Right renal cortex interstitium (tissue), 3 donors: ENCODE measurements at places on chromosomes 11 and 22. TPM values are rescaled to one million over a fixed set of nuclear protein-coding genes. Genes with fewer than 3 reads are reported as not detected.

DNA sequence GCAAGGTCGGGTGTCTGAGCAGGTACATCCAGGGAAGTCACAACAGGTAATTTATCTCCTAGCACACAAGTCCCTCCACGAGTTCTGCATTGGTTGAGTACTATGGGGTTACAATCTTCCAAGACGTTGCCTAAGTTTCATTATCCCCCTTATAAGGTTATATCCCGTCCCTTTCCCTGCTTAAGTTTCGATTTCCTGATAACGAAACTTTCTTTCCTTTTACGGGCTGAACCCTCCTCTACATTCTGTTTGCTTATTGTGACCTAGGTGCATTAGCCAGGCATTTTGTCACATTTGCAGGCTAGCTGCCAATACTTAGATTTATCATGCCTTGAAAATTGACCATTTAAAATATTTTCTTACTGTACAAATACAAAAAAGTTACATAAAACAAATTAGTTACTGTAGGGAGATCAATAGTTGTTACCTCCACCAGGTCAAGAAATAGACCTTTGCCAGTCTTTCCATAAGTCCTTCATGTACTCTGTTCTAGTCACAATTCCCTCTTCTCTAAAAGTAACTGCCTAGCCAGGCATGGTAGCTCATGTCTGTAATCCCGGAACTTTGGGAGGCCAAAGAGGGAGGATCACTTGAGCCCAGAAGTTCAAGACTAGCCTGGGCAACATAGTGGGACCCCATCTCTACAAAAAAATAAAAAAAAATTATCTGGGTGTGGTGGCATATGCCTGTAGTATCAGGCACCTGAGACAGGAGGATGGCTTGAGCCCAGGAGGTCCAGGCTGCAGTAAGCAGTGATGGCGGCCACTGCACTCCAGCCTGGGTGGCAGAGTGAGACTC, 14.3 kb upstream of the PITPNB start:
- DNase-seq = no peak

The ENTHD1 gene
- not detected for polyA plus RNA-seq

The VSIG2 gene
- 4.4 TPM for polyA plus RNA-seq

GRCh38 chr11:46050003-46050461, 71.2 kb downstream of the PHF21A start:
- peak; percentile 21 for DNase-seq

GRCh38 chr11:106585061-106585460, 433.2 kb downstream of the GUCY1A2 start:
- DNase-seq = no peak

- DNase-seq = no peak
Observed at GRCh38 chr22:22661275-22661674, 16.9 kb downstream of the GGTLC2 start.

DNA sequence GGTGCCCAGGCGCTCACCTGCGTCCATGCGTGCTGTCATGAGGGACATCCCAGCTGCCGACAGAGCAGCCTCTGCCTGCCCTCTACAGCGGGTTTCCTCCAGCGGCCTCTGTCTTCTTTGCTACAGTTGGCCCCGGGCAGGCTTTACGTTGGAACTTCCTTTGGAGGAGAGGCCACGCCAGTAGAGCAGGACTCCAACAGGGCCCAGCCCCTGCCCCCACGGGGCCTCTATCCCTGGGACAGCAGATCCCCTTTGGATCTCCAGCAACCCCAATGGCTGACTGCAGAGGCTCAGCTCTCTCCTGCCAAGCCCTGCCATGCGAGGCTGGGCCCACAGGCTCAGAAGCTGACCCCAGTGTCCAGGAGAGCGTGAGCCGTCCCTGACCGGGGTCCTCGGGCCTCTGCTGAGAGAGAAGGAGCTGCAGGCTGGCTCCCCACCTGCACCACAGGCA, 12.1 kb downstream of the TRPM5 start:
- DNase-seq = no peak

The ADAMTS15 gene
- polyA plus RNA-seq = 55.7 TPM

DNA sequence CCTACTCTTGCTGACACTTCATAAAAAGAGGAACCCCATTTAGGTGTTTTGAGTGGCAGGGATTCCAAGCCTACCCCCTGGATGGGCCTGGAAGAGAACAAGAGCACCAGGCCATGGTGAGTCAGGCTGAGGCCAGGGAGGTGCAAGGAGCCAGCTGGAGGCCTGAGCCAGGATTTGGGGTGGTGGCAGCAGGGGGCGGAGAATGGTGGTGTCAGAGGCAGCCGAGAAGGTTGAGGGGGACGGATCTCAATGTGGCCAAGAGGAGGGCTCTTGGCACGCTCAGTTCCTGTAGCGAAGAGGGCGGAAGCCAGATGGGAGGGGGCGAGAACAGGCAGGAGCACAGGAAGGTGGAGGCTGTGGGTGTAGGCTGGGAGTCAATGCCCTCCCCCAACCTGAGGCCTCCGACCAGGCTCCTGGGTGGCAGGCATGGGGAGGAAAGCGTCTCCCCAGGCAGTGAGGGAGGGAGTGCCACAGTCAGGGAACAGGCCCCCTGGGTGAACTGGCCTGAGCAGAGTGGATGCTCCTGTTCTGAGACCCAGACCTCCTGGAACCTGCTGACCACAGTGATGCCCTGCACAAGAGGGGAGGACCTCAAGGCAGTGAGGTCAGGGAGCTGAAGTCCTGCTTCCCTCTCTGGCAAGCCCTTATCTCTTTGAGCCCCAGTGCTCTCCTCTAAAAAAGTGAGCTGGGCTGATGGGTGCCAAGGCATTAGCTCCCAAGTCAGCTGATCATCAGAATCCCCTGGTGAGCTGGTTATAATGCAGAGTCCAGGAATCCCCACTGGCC, 13.9 kb downstream of the RTN4RL2 start:
- no peak for DNase-seq

The E2F8 gene
- polyA plus RNA-seq = 7.2 TPM

The MLC1 gene
- polyA plus RNA-seq = 0.64 TPM

The DDTL gene
- 7.3 TPM for polyA plus RNA-seq

DNA sequence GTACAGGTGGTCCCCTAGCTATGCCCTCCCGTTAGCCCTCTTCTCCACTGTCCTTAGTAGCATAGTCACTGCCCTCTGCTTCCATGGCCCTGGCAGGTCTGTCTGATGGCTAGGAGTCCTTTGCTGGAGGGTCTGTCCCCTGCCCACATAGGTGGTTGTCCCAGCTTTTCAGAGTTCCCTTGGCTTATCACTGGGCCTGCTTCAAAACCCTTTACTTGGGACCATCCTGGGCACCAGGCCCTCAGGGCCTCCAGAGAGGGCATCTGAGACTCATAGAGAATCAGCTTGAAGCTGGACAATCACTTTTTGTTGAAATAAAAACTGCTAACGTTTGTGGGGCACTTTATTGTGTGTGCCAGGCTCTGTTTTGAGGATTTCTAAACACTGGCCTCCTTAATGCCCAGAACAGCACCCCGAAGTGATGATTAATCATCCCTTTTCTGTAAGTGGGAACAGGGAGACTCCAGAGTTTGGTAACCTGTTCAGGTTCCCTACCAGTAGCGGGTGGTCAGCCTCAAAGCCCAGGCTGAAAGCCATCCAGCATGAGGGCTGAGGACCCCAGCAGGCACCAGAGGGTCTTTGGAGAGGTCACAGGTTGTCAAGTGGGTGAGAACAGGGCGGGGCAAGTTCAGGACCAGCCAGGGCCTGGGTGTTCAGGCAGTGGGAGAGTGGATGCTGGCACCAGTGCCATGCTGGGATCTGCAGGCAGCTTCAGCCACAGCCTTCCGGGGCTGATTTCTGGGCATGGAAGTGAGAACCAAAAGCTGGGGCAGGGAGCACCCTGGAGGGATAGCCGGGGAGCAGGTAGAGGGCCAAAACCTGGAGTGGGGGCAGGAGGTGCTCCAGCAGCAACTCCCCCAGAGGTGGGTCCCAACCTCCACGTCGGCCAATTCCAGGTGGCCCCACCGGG, 495 bp upstream of the KCNK4 start:
- DNase-seq = no peak

The BET1L gene
- 41.7 TPM for polyA plus RNA-seq

DNA sequence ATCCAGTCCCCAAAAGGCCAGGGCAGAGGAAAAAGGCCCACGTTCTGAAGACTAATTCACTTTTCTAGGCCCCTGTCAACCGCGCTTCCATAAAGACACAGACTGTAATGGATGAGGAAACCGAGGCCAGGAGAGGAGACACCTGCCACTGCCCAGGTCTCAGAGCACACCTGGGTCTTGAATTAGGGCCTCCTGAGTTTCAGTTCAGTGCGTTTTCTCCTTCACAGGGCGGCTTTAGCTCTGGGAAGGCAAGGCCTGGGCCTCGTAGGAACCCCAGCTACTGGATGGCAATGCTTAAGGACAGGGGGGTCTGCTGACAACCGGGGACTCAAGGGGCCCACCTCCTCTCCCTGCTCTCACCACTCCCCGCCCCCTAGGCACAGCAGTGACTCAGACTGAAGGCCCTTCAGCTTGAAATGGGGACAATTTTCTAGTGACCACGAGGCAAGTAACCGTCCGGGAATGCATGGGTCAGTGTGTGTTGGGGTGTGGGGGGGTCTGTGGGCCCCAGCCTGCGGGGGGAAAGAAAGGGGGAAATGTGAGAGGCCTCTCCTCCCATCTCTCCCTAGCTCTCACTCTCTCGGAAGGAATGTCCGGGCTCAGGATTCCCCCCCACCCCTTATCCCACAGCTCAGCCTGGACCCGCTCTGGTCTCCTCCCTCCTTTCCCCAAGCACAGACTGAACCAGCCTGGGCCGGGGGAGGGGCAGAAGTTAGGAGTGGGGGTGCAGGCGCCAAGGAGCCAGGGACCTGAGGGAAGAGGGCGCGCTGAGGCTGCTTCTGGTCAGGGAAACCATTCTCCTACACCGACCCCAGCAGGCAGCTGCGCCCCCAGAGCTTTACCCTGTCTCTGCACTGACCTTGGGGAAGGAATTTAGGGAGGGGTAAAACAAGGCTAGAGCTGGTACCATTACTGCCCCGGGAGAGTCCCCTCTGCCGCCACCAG, 17.2 kb downstream of the CREB3L1 start:
- DNase-seq = no peak

DNA sequence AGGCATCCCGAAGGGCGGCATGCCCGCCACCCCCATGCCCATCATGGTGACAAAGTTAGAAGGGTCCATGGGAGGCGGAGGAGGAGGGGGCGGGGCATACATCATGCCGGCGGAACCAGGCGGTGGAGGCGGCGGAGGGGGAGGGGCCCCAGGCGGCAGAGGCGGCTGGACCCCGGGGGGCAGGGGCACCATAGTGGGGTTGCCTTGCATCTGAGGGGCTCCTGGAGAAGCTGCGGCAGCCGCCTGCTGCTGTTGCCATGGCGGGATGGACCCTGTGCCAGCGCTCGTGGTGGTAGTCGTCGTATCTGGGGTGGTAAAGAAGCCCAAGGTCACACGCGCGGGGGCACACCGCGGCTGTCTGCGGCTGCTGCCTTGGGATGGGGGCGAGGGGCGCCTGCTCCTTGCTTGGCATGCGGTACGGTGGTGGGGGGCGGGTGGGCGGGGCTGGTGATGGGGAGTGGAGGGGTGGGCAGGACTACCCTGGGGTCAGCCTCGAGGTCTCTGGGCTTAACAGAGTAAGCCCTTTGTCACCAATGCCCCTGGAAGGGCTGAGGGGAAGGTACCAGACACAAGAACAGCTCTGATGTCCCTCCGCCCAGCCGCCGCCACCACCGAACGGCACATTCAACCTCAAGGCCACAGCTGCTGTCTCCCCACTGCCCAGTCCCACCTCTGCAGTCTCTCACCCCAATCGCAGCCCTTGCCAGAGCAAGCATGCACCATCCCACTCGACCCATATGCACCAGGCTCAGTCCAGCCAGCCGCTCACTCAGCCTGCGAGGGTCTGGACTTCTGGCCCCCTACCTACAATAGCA, 6.3 kb upstream of the PYGM start:
- no peak for DNase-seq

The ACRV1 gene
- polyA plus RNA-seq = 0.62 TPM
